ENCODE measurements at places on chromosomes 11 and 22.

GRCh38 chr11:15690320-15690719 is 575.6 kb downstream of the INSC start:
- DNase-seq, result no peak

DNA sequence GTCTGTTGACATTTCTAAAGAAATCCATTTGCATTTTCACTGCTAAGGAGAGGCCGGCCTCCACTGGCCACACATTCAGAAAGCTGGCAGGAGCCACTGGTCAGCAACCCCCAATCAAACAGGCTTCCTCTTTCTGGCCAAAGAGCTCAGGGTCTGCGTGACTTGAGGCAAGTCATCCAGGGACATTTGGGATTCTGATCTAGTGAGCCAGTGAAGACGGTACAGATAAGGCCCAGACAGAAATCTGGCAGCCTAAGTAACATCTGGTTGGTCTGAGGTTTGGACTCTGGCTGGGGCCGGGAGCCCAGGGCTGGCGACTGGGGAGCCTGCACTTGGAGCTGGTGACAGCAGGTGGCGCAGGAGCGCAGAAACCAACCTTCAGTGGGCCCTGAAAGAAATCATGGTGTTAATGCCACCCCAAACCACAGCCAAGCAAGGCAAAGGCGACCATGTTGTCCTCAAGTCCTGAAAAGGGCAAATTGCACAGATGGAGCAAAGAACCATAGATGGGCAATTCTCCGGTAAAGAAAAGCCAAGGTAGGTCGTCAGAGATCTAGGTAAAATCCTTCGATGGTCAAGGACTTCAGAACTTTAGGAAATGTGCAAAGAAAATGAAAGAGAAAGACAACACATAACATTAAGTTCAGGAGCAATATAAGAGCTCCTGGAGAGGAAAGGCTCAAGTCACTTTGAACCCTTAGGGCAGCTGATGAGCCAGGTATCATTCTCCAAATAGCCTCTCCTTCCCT is 99.4 kb upstream of the BLID start:
- DNase-seq, result no peak

DNA sequence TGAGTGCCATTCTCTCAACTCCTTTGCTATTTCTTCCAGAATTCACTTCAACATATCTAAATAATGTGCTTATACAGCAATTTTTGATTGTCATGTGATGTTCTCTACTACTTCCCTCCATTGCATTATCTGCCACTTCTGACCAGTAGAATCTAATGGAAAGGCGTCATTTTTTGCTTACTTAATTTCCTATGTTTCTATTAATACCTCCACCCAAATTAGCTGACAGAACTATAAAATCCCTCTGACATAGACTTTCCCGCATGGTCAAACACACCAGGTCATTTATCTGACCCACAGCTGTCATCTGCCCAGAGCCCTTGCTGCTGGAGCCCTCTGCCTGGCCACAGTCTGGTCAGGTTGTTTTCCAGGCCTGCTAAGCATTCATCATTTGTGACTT is 258.6 kb upstream of the NARS2 start:
- no peak for DNase-seq

GRCh38 chr11:126591966-126592489 is 236.5 kb downstream of the ST3GAL4 start:
- DNase-seq, result no peak

DNA sequence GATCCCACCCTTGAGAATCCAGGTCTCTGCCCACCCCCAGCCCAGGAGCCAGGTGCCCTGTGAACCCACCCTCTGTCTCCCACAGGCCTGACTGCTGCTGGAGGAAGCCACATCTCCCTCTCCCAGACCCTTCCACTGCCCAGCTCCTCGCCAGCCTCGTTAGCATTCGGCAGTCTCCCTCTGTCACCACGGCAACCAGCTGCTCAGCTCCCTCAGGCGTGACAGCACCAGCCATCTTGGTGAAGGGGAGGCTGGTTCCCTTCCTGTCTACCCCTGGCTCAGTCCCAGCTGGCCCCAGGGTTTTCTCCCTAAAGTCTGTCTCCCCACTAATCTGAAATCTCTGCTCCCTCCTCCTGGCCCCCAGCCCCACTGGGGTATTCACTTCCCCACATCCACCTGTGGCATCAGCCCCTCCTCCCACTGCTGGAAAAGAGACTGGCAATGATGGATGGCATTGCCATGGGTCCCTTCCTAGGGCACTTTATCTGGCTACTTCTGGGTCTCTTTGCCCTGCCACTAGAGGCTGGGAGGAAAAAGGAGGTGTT is 28.1 kb downstream of the NRXN2 start:
- no peak for DNase-seq

- no peak for DNase-seq
These were observed 55.5 kb downstream of the SIK3 start for GRCh38 chr11:117042689-117043088.

DNA sequence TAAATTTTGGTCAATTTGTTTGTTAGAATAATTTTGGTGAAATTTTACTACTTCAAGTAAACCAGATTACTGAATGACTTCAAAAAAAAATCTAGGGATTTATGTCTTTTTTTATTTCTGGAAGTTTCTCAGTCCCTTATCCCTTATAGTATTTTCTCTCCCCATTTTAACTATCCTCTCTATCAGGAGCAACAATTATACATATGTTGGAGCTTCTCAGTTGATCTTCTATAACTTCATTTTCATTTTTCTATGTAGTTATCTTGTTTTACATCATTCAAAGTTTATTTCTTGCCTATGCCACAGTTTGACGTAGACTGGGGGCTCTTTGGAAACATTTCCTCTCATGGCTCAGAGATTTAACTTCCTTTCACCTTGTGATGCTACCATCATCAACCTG is 34.2 kb downstream of the NNMT start:
- no peak for DNase-seq
